Hematopoietic multipotent progenitor cell (in vitro differentiated cells): ENCODE measurements at places on chromosomes 3 and 15. TPM values are rescaled to one million over a fixed set of nuclear protein-coding genes. Genes with fewer than 3 reads are reported as not detected.

Gene ITIH4
- 7.5 TPM for total RNA-seq

Gene GNB4
- total RNA-seq = 45.0 TPM

Gene SAXO2
- total RNA-seq = under 0.01 TPM

Gene RPL15
- total RNA-seq = 6,485 TPM

GRCh38 chr3:194489736-194490612 is 3.2 kb upstream of the ATP13A3 start:
- no peak for DNase-seq

GRCh38 chr3:196739671-196740480 is at the start of gene PAK2:
PAK2 (plus strand) TSS chr3:196739857; CDS start chr3:196782647, 42,790 bp downstream.
- DNase-seq = peak; percentile 74

DNA sequence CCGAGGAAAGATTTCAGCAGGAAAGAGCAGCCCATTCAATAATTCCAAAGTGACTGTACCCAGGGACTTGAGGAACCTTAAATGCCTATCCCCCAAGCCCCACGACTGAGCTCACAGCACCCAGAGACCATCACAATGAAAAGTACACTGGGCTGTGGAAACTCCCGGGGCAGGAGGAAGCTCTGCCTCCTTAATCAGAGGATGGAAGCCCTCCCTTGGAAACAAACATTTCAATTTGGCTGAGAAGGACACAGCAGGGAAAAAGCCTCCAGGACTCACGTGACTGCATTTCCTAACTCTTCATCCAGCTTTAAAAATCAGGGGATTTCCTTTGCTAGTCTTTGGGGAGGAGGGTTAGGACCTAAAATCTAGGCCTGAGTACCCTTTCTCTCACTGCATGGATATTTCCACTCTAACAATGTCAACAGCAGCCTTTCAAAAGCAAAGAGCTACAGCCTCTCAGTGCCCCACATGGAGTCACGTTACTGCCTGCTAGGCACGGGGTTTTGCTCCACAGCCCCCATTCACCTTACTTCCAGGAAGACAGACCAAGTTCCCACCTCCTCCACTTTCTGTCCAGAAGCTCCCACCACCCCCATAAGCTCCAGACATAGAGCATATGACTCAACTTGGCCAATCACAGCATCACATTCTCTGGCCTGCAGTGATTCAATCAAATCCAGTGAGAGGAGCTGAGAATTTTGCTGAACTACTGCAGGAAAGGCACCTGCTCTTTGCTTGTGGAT is 68.9 kb upstream of the WNT5A start:
- DNase-seq = no peak

DNA sequence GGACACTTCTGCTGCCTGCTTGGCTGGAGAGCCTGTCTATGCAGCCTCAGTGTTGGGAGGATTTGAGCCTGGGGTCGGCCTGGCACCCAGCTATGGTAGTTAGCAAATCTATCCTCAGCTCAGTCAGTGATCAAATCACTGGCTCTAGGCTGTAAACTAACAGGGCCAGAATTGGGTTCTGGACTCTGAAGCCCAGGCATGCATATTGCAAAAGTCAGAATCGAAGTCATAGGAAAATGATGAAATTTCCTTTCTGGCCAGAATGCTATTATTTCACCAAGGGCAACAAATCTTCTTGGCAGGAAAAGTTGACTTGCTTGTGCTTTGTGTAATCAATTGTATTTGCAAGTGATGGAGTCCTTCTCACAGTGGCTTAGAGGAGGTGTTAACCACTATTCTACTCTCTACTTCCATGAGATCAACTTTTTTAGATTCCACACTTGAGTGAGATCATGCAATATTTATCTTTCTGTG is 482.6 kb upstream of the TPRG1 start:
- DNase-seq = no peak

DNA sequence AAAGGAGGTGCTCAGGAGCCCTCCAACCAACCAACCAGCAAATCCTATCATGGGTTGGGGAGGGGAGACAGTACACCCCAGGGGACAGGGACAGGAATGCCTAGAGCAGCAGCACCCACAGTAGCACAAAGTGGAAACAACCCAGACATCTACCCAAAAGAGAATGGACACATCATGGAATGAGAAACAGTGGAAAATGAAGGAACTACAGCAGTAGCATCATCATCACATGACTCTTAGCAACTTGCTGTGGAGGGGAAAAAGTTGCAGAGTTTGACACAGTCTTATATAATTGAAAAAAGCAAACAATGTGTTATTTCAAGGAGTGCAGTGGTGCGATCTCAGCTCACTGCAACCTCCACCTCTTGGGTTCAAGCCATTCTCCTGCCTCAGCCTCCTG is 11.0 kb downstream of the C3orf22 start:
- no peak for DNase-seq

DNA sequence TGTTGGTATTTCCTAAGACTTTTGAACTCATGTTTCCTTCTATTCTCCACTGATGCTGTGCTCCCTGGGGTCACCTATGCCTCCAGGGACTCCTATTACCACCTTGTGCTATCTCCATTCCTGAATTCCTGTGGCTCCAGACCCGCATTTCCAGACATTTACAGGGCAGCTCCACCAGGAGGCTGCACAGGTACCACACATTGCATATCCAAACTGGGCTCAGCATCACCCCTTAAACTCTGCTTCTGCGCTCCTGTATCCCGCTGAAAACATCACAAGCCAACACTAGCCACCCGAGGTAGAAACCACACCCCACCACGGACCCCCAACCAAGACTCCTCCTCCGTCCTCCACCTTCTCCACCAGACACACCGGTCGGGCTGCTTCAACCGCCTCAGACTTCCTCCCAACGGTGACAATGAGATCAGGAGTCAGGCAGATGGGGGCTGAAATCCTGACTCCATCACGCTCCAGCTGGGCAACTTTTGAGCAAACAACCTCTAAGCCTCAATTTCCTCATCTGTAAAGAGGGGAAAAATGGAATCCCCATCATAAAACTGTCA is 10.4 kb downstream of the TNK2 start:
- DNase-seq = no peak

DNA sequence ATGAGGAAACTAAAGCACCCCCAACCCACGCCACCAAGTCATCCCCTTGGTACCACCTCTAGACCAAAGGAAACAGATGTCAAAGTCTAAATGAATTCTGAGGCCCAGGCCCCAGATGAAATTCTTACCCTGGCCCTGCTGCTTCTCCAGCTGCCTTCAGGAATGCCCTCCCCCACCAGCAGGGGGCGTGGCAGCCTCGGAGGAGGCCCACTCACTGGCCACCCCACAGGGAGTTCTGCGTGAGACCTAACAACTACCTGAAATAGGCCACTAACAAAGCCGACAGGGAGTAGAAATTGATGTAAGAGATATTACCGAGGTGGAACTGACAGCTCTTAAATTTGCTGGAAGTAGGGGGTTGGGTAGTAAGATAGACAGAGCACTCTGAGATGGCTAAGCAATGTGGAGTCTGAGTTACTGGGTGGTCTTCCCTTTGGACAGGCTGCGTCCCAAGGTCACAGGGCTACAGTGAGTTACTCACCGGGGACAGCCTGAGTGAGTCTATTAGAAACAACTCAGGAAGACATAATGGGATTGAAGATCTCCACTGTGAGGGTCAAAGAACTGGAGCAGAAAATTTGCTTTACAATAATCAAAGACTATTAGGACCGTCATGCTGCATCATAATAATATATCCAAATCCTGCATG is 240.7 kb downstream of the SHOX2 start:
- DNase-seq = peak; percentile 33

DNA sequence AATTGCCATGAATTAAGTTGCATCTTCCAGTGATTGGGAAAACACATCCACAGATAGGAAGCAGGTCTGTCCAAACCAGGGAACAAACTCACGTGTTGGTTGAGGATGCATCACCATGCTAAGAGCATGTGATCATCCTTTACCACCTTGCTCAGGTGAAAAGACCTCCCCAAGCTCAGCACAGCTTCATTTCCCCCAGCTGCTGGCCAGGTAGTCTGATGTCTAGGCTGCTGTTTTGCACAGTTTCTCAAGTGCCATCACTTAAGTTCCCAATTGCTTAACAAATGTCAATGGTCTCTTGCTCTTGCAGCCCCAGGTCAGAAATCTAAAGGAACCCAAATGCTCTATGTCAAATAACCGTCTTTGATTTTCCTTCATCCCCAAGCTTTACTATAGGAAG is 34.2 kb downstream of the WNT5A start:
- DNase-seq = no peak

DNA sequence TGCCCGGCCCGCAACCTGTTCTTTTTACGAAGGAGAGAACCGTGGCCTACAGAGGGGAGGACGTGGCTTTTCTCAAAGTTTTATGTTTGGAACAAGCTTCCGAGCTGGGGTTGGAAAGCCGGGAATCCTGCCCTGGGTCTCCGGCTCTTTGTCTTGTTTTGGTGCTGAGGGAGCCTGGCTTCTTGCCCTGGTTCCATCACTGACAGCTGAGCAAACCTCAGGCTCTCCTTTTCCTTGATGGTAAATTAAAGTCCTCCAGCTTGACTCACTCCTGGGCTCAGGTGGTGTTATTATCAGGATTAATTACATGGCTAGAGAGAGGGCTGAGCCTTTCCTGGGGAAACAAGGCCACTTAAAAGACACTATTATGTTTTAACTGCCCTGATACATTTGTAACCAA is 289.5 kb upstream of the RGMA start:
- no peak for DNase-seq

GRCh38 chr15:34651997-34652725 is 68.7 kb upstream of the GOLGA8B start:
- DNase-seq = no peak
